ENCODE measurements at places on chromosomes 2 and 18.

- no peak for DNase-seq
Measured at GRCh38 chr2:103430191-103430590, 668.4 kb downstream of the TMEM182 start.

GRCh38 chr2:167183931-167184330 lies 295.7 kb downstream of the XIRP2 start:
- no peak for DNase-seq

DNA sequence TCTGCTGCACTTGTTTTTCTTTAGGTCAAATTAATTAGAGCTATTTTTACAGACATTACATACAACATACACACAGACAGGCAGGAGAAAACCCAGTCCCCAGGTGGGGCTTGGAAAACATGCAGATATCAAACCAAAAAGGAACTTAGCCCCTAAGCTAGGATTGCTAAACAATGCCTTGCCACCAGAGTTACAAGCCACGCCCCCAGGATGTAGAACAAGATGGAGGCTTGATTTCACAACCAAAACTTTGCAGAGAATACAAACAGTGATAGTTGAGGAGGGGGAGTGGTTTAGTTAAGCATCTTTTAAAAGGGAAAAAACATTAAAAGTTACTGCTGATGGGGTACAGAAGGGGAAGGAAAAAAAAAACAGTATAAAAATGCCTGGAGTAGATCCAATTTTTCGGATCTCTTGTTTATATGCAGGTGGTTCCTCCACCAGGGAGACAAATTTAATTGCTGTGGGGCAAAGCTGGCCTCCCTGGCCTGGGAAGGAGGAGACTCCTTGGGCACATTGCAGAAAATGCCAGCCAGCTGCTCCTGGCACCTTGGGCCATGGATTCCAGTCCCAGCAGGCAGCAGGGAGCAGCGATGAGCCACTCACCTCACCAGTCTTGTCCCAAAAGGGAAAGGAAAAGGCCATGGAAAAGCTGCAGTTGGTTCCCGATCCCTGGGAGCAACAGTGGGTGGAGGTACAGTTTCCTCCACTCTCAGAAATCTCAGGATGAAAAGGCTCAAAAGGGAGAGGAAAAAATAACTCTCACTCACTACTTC lies 348.4 kb upstream of the REG3G start:
- no peak for DNase-seq

GRCh38 chr2:150624001-150624401 lies 136.5 kb upstream of the RND3 start:
- DNase-seq = no peak

DNA sequence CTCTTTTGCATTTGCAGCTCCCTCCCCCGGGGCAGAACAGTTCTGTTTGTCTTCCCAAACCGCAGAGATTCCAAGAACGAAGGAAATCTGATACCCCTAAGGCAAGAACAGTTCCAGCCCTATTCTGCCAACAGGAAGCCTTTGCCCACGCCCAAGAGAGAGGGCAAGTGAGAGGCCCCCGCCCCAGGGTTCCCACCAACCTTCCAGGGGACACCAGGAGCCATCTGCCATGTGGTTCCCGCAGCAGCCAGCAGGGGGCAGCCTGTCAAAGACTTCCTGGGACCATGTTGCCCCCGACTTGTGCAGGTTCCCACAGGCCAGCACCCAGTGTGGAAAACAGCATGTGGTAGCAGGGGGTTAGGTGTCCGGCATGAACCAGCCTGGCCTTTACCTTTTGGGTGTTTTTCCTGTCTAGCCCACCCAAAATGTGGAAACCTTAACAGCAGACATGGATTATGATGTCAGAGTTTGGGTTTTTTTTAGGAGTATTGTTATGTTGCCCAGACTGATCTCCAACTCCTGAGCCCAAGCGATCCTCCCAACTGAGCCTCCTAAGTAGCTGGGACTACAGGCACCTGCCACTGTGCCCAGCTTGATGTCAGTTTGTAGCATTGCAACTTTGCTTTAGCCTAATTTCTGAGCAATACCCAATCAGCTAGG lies 21.7 kb upstream of the EFHD1 start:
- DNase-seq = peak; percentile 27

DNA sequence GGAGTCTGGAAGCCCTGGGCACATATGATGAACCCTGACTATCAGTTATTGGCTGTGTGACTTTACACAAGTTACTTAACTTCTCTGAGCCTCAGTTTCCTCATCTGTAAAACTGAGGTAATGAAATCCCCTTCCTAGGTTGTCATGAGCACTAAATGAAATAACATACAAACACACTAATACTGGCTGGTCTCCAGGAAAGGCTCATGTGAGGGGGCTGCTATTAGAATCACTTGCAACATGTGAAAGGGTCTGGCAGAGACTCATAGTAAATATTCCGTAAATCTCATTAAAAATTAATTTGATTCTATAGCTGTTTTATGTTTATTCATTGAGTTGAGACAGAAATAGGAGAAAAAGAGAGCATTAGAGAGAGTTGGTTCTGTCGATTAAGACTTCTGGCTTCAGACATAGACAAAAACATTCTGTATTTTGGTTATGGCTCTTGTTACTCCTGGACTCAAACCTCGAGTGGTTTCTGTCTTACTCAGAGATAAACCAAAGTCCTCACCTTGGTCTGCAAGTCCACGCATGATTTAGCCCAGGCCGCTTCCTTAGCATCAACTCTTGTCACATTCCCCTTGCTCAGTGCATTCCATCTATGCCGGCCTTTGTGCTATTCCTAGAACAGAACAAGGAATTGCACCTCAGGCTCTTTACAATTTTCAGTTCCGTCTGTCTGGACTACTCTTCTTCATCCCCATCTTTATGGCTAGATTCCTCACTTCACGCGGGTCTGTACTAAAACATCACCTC lies 139.1 kb downstream of the NXPH2 start:
- no peak for DNase-seq

GRCh38 chr18:45891806-45892205 lies 66.3 kb downstream of the SIGLEC15 start:
- DNase-seq = no peak

DNA sequence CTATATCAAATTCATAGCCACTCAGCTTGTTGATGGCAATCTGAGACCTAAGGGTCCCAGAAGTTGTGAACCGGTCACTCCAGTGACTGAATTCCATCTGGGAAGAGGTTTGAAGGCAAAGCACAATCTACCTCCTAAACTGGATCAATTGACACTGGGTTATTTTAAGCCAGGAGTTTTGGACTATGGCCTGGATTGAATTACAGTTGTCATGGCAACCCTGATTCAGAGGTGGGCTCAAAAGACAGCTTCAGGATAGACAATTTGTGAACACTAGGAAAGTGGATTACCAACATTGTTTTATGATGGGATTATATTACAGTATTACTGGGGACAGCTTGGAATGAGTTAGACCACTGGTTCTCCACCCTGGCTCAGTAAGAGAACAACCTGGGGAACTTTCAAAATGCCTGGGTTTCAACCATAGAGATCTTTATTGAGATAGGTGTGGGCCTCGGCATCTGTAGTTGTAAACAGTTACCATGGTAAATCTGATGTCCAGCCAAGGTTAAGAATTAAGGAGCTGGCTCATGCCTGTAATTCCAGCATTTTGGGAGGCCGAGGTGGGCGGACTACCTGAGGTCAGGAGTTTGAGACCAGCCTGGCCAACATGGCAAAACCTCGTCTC lies 58.8 kb downstream of the MFSD6 start:
- DNase-seq = no peak

- DNase-seq = no peak
Measured at GRCh38 chr18:48219810-48220499, 189.2 kb downstream of the ZBTB7C start.

DNA sequence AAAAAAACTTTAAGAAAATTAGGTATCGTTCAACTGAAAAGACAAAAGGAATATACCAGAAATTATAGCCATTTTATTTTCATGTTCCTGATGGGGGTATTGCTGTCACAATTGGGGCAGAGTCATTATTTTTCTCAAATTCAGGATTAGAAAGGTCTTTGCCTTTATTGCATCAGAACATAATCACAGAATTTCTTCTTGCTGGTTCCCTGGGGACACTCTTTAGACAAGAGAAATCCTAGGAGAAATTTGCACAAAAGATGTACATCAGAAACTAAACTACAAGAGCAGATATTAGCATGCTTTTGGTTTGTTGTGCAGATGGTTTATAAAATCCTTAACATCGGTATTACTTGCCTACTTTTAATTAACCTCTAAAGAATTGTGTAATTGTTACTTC lies 103.2 kb downstream of the NCOA1 start:
- DNase-seq = no peak

DNA sequence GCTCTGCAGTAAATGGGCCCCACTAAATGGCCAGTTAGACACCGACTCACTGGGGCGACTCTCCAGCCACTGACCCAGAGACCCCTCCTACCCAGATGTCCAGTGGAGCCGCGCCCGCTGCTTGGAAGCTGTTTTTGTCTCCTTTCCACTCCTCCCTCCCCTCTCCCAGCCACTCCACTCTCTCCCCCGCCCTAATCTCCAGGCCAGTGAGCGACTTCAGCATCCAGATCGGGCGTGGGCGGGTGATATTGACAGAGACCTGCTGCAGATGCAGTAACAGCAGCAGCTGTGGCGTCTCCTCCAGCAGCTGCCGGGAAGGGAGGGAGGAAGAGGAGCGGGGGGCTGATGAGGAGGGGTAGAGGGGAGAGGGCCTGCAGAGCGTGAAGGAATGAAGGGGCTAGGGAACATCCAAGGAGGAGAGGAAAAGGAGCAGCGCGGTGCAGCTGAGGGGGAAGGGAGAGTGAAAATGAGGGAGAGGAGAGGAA lies at the start of gene SCN7A:
Gene SCN7A, minus strand, starts transcription at position 110 of the 485 bp plus-strand sequence. CDS start 16,553 bp downstream, outside the sequence.
- no peak for DNase-seq

DNA sequence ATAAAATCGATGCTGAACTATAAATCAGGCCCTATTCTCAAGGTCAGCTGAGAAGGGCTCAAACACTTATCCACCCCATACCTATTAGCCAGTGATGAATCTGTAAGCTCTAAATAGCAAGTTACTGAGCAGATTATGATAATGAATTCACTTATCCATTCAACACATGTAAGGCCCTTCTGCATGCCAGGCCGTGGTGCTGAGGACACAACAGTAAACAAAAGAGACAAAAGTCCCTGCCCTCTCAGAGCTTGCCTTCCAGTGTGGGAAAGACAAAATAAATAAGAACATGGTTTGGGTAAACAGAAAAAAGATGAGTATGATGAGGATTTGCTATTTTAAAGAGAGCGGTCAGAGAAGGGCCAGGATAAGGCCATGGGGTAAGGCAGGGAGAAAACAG lies 11.7 kb downstream of the TTC32 start:
- DNase-seq = no peak

DNA sequence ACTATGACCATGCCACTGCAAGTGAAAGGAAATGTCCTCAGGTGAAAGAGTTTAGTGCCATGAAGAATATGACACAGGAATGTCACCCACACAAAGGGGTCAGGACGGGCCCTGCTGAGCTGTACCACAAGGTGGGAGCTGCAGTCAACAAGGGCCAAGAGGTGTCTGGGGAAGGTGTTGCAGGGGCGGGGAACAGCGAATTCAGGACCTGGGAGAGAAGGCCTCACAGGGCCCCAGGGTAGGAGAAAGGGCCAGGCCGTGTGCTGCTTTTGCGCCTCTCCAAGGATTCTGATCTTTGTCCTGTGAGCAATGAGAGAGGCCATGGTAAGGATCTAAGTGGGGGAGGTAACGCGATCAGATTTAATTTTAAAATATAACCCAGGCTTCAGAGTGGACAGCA lies 23.6 kb downstream of the CYB5A start:
- DNase-seq = no peak

DNA sequence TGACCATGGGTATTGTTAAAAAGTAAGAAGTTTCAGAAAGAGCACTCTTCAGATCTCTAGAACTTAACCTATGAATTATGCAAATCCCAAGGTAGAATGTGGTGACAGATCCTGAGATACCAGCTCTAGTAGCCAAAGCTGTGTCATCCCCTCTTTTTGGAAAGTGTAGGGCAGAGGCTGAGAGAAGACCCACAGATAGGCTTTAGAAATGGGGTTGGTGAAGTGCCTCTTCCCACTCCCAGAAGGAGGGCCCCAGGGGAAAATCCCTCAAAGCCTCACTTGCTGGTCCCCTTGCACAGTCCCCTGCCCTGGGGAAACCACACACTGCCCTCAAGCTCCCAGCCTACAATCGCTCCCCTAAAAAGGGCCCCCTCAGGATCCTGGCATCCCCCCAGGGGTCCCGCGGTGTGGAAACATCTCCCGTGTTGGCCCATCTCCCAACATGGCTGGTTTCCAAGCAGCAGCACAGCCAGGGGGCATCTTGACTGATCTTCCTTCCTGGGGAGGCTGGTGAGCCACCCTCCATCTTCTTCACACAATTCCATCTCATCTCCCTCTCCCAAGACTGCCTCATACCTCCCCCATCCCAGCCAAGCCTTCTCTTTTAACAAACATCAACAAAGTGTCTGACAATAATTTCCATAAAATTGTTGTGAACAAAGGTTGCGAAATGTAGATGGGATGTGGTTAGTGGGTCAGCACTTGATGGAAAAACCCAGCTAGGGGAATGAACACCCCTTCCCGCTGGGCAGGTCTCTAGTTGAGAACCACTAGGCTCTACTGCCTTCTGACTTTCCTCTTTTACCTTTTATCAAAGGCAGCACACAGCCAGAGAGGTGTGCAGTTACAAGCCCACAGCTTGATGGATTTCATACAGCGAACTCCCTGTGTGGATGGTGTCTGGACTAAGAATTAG lies 25.1 kb downstream of the MAL start:
- no peak for DNase-seq

DNA sequence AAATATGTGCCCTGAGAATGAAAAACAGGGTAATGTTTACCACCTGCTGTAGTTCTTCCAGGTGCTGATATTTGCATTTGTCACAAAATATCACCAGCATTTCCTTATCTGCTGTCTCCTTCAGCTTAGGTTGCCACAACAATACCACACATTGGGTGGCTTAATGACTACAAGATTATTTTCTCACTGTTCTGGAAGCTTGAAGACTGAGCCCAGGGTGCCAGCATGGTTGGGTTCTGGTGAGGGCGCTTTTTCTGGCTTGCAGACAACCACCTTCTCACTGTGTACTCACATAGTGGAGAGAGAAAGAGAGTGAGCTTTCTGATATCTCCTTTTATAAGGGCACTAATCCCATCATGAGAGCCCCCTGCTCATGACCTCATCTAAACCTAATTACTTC lies 407.5 kb upstream of the RGPD4 start:
- no peak for DNase-seq

- no peak for DNase-seq
Measured at GRCh38 chr2:237344942-237345341, 69.0 kb downstream of the COL6A3 start.

GRCh38 chr2:236688563-236689392 lies 119.2 kb downstream of the ACKR3 start:
- DNase-seq = no peak

DNA sequence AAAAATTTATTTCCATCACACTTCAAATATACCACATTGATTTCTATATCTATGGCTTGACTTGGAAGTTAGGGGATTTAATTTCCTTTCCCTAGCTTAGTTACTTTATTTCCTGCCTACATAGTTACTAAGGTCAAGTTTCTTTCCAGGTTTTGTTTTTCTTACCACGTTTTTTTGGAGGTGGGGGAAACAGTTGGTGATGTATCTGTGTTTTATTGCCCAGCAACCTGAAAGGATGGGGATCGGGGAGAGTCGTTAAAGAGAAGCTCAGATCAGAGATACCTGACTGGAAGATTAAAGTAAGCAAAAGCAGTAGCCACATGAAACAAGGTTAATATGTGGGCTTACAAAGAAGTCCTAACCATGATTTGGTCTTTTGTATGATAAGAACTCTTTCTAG lies 127.8 kb downstream of the OSBPL6 start:
- no peak for DNase-seq

All from stimulated activated CD4-positive, alpha-beta T cell treated with anti-CD3 and anti-CD28 coated beads, Interleukin-15, amount 100 ng/mL, for 1 hour (primary cell).